ENCODE measurements at places on chromosomes 2 and 18.

DNA sequence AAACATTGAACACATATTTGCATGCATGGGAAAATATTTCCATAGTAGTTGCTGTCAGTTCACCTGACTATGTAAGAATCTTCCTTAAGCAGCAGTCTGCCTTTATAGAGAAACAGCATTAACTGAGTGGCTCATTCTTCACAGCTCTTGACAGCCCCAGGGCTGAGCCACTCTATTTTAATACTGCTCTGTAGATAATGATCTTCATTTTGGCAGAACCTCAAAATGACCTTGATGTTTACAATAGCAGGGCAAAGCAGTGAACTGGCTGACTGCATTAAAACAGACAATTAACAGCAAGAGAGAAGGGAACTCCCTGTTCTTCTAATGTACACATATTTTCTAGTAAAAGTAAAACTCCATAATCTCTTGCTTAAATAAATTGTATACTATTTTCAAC, 580.6 kb upstream of the SOX11 start:
- no peak for DNase-seq

- DNase-seq, result no peak
Observed at GRCh38 chr2:5845798-5846330, 153.7 kb downstream of the SOX11 start.

DNA sequence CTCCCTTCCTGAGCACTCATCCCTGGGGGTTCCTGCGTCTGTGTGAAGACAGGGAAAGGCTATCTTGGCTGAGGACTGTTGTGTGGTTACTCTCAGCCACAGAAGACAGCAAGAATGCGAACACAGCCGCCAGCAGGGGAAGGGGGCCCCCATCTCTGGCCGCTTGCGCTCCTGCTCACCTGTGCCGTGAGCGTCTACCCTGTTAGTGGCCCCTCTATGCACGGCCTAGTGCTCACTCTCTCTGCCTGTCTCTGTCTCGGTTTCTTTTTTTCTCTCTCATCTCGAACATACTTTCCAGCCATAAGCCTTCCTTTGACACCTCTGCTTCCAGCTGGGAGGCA, 206.7 kb upstream of the APCDD1 start:
- DNase-seq, result no peak

- no peak for DNase-seq
Observed at GRCh38 chr2:171318463-171318934, 115.3 kb downstream of the METTL8 start.

DNA sequence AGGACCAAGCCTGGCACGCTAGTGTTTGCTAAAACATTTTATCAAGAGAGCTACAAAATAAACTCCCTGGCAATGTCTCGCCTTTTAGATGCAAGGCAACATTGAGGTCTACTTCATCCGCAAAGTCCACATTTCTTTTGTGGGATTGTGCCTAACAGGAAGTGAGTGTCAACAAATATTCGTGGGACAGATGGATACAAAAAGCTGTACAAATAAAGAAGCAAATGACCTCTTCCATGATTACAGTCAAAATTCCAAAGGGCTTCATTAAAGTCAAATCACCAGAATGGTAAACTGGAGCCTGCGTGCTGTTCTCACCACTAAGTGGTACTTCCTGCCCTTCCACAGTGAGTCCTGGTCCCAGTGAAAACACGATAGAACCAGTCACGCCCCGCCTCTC, 40.4 kb downstream of the L3MBTL4 start:
- DNase-seq, result no peak

DNA sequence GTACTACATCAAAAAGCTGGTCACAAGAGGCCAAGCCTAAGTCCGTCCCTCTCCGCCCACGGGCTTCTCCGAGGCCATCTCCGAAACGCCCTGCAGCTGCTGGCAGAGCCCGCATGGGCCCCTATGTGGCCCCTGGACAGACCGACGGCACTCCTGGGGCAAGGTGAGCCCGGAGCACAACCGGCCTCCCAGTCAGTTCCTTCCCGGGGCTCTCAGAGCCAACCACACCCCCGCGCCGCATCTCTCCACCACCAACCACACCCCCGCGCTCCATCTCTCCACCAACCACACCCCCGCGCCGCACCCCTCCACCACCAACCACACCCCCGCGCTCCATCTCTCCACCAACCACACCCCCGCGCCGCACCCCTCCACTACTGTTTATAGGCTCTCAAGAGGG, 93.5 kb downstream of the ZNF516 start:
- DNase-seq, result no peak

- no peak for DNase-seq
Observed at GRCh38 chr2:9508931-9509330, 34.6 kb downstream of the IAH1 start.

DNA sequence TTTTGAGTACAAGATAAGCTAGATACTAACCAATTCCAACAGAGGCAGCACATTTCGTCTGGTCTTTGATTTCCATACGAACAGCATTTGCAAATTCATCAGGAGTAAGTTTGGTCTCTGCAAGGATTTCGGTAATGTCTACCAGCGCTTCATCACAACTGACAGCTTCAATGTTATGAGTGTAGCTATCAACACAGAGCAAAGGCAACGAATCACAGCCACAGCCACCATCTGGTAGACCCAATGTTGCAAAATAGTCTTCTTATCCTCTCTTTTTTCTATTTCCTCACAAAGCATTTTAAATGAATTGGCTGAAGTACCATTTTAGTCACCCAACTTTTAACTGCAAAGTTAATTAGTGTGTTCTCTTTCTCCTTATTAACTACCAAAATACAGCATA, 68.3 kb downstream of the REV1 start:
- DNase-seq, result no peak

Data from AML-193 (cell line).